Type B pancreatic cell (in vitro differentiated cells): ENCODE measurements at places on chromosomes 1 and 21. TPM values are rescaled to one million over a fixed set of nuclear protein-coding genes. Genes with fewer than 3 reads are reported as not detected.
A peak's percentile ranks its signal among the peaks of the same experiment; 100 is the strongest.

LCE1B gene
- not detected in 2 replicates for total RNA-seq

DNA sequence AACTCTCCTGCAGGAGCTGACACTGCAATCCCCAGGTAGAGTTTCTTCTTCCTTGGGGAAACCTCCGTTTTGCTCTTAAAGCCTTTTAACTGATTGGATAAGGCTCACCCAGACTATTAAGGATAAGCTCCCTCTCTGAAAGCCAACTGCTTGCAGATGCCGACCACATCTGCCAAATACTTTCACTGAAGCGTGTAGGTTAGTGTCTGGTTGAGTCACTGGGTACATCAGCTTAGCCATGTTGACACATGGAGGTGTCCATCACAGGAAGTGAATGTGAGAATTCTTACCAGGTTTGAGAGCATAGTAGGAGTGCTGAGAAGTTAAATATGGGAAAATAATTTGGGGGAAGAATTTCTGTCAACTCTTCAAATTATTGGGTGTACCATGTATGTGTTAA is 202.0 kb downstream of the AJAP1 start:
- H3K27ac ChIP-seq: no peak overlapping the region
- H3K36me3 ChIP-seq: no peaks in the 10 kb centered on the region
- H3K27me3 ChIP-seq: peaks cover 7% of the 10 kb centered on the region
- no peak overlapping the region for H3K4me3 ChIP-seq
- no peak for DNase-seq

GRCh38 chr1:119333163-119333896 is 35.3 kb upstream of the HAO2 start:
- DNase-seq: no peak
- H3K4me1 ChIP-seq: peaks cover 14% of the 10 kb centered on the region
- H3K27me3 ChIP-seq: no peaks in the 10 kb centered on the region

PIP5K1A gene
- 69.8 and 77.3 TPM in 2 replicates for total RNA-seq

DNA sequence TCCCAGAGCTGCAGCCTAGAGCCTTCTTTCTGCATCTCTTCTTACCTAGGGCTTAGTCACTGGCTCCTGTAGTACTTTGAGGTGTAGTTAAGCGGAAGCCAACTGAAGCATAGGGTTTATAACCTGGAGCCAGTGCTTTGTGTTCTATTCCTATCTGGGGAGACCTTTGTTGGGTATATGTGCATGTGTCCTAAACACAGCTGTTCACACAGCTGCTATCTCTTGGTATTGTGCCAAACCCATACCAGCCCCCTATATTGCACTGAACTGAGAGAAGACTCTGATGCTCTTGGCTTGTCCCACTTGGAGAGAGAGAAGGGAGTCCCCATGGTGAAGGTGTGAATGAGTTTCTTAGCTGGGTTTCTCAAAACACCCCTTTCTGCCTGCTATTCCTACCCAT is 17.2 kb upstream of the NFASC start:
- H3K4me3 ChIP-seq: no peak overlapping the region
- H3K4me1 ChIP-seq: no peaks in the 10 kb centered on the region
- no peaks in the 10 kb centered on the region for H3K36me3 ChIP-seq
- H3K27ac ChIP-seq: no peak overlapping the region

GRCh38 chr1:27521861-27522431 is 32.0 kb upstream of the WASF2 start:
- H3K36me3 ChIP-seq: no peaks in the 10 kb centered on the region
- no peak for DNase-seq
- H3K4me3 ChIP-seq: peak overlapping the region; percentile 71
- H3K4me1 ChIP-seq: peaks cover 77% of the 10 kb centered on the region
- H3K27ac ChIP-seq: peak overlapping the region; percentile 79
- no peaks in the 10 kb centered on the region for H3K27me3 ChIP-seq

GRCh38 chr21:34351786-34352241 is 12.0 kb upstream of the KCNE2 start:
- peaks cover 3% of the 10 kb centered on the region for H3K36me3 ChIP-seq
- no peak for DNase-seq
- no peak overlapping the region for H3K27ac ChIP-seq
- peaks cover 16% of the 10 kb centered on the region for H3K4me1 ChIP-seq
- peaks cover 8% of the 10 kb centered on the region for H3K27me3 ChIP-seq

- H3K36me3 ChIP-seq: no peaks in the 10 kb centered on the region
- no peak overlapping the region for H3K27ac ChIP-seq
- no peak overlapping the region for H3K4me3 ChIP-seq
- peaks cover 29% of the 10 kb centered on the region for H3K4me1 ChIP-seq
- H3K27me3 ChIP-seq: no peaks in the 10 kb centered on the region
- no peak for DNase-seq
These were observed 189.0 kb upstream of the FGGY start for GRCh38 chr1:59107916-59108315.

SPRR4 gene
- not detected in 2 replicates for total RNA-seq

DNA sequence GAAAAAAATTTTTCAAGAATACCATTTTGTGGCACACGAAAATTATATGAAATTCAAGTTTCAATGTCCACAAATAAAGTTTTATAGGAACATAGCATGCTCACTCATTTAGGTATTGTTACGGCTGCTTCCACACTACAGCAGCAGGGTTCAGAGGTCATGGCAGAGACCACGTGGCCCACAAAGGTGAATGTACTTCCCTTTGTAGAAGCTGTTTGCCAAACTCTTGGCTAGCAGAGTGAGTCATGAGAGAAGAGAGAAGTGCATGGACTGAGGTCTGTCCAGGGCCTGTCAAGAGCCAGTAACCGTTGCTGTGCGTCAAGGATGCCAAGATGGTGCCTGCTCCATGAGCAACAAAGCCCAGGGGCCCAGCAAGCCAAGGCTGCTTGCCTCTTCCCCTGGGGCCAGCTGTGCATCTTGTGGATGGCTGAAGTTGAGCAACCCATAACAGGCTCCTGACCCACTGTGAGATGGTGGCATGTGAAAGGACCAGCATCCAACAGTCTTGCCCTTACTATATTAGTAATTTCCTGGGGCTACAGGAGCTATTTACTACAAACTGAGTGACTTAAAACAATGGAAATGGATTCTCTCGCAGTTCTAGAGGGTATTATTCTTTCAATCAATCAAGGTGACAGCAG is 64.8 kb upstream of the ATP5PO start:
- no peaks in the 10 kb centered on the region for H3K36me3 ChIP-seq
- no peak for DNase-seq
- no peaks in the 10 kb centered on the region for H3K27me3 ChIP-seq
- H3K4me3 ChIP-seq: no peak overlapping the region

GRCh38 chr1:240691909-240692705 is 80.2 kb upstream of the GREM2 start:
- peaks cover 15% of the 10 kb centered on the region for H3K27me3 ChIP-seq
- H3K4me3 ChIP-seq: no peak overlapping the region
- DNase-seq: no peak
- H3K4me1 ChIP-seq: peaks cover 17% of the 10 kb centered on the region

- H3K27me3 ChIP-seq: peaks cover 12% of the 10 kb centered on the region
- peaks cover 11% of the 10 kb centered on the region for H3K4me1 ChIP-seq
- no peak overlapping the region for H3K27ac ChIP-seq
These were observed 34.6 kb upstream of the KANK4 start for GRCh38 chr1:62353853-62354252.

DNA sequence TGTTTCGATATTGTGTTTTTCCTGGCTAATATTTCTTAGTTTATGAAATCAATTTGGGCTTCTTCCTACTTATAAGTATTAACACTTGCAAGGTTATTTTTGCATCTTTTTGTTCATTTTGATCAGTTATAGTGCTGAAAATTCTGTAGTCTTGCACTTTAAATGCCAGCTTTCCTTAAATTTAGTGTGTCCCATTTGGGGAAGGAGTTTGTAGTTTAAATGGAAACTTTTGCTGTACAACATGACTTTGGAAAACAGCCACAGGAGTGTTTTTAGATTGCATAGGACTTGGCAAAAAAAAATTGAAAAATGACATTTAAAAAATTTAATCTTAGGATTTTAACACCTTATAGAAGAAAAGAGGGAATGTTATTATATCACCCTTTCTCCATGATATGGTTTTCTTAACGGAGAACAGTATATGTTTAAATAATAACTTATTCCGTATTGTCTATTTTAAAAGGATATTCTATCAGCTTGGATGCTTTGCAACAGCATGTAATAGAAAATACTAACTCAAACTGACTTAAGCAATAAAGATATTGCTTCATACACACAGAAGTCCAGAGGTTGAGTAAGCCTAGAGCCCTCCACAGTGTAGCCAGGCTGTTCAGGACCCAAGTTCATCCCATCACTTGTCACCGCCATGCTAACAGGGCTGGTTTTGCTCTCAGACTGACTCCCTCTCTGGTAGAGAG is 53.8 kb downstream of the LYPLAL1 start:
- H3K4me3 ChIP-seq: no peak overlapping the region
- H3K36me3 ChIP-seq: peaks cover 25% of the 10 kb centered on the region
- no peak for DNase-seq

BSND gene
- total RNA-seq: 0.05 TPM in 1 of 2 replicates, not detected in the other

DNA sequence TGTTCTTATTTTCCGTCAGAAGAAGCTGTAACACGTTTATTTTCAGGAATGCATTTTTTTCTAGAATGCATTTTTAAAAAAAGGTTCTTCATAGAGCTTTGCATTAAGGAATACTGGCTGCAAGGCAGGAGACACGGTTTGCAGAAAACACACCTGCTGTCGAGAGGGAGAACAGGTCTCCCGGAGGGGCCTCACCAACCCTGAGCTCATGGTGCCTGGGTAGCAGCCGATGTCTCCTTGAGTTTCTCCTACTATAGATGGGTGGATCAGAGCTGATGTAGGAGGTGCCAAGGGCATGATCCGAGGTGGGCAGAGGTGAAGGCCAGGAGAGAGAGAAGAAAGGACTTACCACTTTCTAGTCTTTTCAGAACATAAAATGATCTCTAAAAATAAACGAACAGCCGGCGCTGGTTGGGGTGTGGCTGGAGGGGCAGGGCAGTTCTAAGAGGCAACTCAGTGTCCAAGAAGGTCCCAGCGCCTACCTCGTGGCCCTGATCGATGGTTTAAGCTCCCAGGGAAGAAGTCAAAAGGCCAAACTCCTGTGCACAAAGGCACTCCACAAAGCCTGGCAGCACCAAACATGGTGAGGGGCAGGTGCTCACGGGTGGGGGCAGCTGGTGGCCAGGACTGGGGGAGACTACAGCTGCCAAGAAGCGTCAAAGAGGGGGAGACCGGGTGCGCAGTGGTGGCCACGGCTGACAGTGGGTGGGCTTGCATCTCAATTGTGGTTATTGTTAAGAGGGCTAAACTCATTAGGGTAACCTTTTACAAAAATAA is 12.2 kb downstream of the MORN1 start:
- H3K36me3 ChIP-seq: no peaks in the 10 kb centered on the region
- H3K4me1 ChIP-seq: no peaks in the 10 kb centered on the region
- H3K4me3 ChIP-seq: no peak overlapping the region
- no peaks in the 10 kb centered on the region for H3K27me3 ChIP-seq
- DNase-seq: no peak

GRCh38 chr1:37096523-37096922 is 62.2 kb upstream of the GRIK3 start:
- no peak for DNase-seq
- H3K36me3 ChIP-seq: no peaks in the 10 kb centered on the region
- H3K4me3 ChIP-seq: no peak overlapping the region
- H3K4me1 ChIP-seq: peaks cover 5% of the 10 kb centered on the region

DNA sequence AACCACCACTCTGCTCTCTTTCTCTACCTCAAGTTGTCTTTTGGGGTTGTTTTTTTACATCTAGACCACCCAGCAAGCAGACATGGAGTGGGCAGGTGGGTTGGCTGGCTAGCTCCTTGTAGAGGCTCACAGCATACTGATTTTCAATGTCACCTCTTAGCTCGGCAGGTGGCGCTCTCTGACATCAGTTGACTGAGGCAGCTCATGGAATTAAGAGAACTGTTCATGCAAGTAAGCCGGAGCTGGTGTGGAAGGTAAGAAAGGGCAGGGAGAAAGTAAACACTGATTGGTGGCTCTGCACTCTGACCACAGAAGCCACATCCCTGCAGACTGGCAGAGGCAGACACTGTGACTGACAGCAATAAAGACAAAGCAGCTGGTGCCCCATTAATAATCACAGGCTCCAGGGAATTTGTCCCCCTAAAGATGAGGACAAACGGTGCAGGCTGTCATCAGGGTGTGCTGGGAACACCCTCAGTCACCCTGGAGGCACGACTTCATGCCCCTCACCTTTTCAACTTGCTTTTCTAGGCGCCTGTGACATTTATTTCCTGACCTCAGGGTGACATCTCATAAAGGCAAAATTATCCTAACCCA is 226.8 kb downstream of the LMX1A start:
- H3K4me3 ChIP-seq: no peak overlapping the region
- no peaks in the 10 kb centered on the region for H3K36me3 ChIP-seq
- H3K4me1 ChIP-seq: peaks cover 5% of the 10 kb centered on the region
- no peak overlapping the region for H3K27ac ChIP-seq
- DNase-seq: peak; percentile 80
- H3K27me3 ChIP-seq: peaks cover 51% of the 10 kb centered on the region
